ENCODE measurements at places on chromosomes 3 and 15. TPM values are rescaled to one million over a fixed set of nuclear protein-coding genes. Genes with fewer than 3 reads are reported as not detected.

DNA sequence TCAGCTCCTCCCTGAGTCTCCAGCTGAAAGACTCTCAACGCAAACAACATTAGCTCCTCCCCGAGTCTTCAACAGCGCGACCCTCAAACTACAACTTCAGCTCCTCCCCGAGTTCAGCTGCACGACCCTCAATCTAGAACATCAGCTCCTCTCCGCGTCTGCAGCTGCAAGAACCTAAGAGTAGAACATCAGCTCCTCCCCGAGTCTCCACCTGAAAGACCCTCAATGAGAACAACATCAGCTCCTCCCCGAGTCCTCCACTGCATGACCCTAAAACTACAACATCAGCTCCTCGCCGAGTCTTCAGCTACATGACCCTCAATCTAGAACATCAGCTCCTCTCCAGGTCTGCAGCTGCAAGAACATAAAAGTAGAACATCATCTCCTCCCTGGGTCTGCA lies 78.3 kb downstream of the TFRC start:
- no peak for DNase-seq

GRCh38 chr3:126546549-126547239 lies 12.0 kb downstream of the C3orf22 start:
- no peak for DNase-seq

DNA sequence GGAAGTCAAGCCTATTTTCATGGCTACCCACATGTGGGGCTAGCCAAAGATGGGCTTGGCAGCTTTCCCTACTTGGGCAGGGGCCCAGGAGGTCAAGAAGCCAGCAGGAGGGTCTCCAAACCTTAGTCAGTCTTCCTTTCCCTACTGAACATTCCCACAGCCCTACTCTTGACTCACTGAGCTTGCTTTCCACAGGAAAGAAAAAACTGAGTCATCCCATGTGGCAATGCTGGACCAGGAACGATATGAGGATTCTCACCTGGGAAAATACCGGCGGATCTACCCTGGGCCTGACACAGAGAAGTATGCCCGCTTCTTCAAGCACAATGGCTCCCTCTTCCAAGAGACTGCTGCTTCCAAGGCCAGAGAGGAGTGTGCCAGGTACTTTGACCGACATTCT lies 3.7 kb upstream of the NGRN start:
- DNase-seq, result no peak

- no peak for DNase-seq
Observed at GRCh38 chr15:69096196-69096595, 64.2 kb upstream of the GLCE start.

- DNase-seq, result no peak
Observed at GRCh38 chr3:125129512-125129997, 73.8 kb upstream of the HEG1 start.

- no peak for DNase-seq
Observed at GRCh38 chr3:105747696-105748095, 121.1 kb downstream of the CBLB start.

DNA sequence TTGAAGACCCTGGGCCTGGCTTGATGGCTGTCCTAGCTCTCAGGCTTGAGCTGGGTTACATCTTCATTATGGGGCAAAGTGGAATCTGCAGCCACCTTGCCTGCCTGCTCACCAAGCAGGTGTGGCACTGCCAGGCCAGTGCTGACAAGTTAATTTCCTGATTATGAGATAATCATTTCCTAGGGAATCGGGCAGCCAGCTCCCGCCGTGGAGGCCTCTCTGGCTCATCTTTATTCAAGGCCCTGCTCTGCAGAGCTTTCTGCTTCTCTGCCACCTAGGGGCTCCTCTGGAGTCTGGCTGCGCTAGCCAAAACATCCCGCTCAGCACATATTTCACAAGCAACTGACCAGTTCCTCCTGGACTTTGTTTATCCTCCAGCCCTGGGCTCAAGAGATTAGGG lies 9.9 kb downstream of the LOXL1 start:
- peak; percentile 15 for DNase-seq

GRCh38 chr15:60569596-60569995 lies 90.7 kb upstream of the ICE2 start:
- DNase-seq, result no peak

The PAK6 gene
- total RNA-seq, result 1.8 TPM

The SCN11A gene
- not detected for total RNA-seq

The CD96 gene
- not detected for total RNA-seq
